Cerebellum (tissue), 4 donors: ENCODE measurements at places on chromosomes 6 and 20.
A peak's percentile ranks its signal among the peaks of the same experiment; 100 is the strongest.

DNA sequence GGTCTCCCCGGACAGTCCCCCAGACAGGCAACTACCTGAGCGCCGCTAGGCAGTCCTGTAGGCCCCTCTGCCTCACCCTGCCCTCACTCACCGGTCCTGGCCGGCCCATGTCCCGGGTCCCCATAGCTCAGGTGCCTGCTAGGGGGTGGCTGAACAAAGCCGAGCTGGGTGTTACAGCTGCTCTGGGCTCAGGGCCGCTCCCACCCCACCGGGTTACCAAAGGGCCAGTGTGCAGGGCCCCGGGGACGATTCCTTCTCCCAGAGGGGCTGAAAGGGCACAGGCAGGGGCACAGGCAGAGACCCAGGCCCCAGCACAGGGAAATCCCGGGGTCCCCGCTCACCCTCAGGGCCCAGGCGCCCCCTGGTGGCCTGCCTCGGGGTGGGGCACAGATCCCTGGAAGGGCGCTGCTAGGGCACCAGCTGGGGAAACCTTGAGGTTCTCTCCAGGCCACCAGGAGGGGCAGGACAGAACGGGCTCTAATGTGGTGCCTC, 118.4 kb downstream of the GRM4 start:
- no peak for DNase-seq

DNA sequence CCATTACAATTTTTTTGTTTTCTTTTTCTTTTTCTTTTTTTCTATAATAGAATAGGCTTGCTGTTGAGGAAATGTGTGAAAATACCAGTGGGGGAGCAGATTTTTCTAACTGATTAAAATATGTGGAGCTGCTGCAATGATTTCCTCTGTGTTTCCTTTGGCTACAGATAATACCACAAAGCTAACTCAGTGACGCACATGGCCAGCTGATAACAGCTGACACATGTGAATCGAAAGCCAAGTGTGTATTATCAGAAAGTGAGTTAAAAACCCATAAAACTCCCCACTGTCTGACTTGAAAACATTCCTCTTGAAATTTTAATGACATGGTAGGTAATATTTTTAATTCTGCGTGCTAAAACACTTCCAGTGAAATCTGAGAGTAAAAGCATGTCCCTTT, 70.8 kb upstream of the AHI1 start:
- no peak for DNase-seq

DNA sequence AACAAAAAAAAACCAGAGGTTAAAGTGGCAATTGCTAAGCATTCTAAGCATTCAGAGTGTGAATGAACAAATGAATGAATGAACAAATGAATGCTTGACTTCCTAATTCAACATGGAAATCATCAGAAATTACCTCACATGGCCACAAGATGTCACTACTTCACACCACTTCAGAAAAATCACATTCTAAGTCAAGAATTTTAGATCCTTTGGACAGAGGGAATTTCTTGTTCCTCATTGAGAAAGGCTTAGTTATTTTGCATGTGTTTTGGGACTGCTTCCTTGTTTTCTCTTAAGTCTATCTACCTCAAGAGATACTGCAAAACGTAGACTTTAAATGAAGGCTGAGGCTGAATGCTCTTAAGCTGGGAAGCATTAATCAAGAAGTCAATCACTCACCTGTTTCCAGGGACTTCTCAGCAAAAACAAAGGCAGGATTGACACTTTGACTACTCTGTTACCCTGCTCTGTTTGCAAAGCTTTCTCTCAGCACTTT, 120.2 kb downstream of the MBOAT1 start:
- peak; percentile 8 for DNase-seq

DNA sequence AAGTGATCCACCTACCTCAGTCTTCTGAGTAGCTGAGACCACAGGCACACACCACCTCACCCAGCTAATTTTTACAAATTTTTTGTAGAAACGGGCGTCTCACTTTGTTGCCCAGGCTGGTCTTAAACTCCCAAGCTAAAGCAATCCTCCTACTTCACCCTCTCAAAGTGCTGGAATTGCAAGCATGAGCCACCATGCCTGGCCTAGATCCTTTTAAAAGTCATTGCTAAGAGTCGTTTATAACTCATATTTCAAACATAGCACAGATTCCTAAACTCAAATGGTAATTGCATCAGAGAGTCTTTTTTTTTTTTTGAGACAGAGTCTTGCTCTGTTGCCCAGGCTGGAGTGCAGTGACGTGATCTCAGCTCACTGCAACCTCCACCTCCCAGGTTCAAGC, 7.7 kb upstream of the SAMHD1 start:
- DNase-seq, result no peak

DNA sequence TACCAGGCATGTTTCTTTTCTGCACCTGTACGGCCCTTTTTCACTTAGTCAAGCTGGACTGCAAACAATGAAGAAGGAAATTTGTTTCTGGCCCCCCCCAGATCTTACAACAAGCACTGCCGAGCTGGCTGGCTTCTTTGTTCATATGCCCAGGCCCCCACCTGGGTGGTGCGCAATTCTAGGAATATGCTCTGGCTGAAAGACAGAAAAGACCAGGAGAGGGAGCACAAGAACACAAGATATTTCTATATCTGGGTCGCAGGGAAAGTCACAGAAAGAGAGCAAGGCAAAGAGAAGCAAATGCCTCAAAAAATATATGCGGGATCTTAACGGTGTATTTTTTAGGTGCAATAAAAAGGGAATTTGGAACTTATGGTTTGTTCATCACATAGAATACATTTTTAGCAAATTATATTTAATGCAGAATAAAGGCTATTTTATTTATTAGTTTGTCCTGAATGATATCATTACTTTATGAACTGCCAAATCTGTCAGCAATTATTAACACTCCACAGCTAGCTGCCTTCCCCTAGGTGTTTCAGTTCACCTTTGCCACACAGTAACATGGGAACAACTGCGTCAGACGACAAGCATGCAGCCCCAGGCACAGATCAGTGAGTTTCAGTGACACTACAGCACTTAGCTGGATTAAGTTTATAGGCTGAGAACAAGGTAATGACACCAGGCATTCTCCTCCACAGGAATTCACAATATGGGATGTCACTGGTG, 76.5 kb downstream of the GJA10 start:
- DNase-seq, result peak; percentile 85

- DNase-seq, result no peak
Measured at GRCh38 chr6:37515712-37516075, 16.0 kb upstream of the CCDC167 start.

- DNase-seq, result no peak
Measured at GRCh38 chr20:33948480-33948879, 45.2 kb upstream of the RALY start.

- no peak for DNase-seq
Measured at GRCh38 chr20:41499064-41499463, 119.1 kb downstream of the CHD6 start.

- DNase-seq, result no peak
Measured at GRCh38 chr6:44933108-44933507, 395.0 kb upstream of the RUNX2 start.

GRCh38 chr20:61932199-61932592, 133.5 kb downstream of the TAF4 start:
- no peak for DNase-seq

- DNase-seq, result no peak
Measured at GRCh38 chr6:116971959-116972358, 94.9 kb downstream of the RFX6 start.

- no peak for DNase-seq
Measured at GRCh38 chr6:1590580-1590979, 19.1 kb upstream of the FOXC1 start.
